ENCODE measurements at places on chromosomes 2 and 18.

- no peak for DNase-seq
Observed at GRCh38 chr2:190216829-190217228, 102.8 kb downstream of the HIBCH start.

GRCh38 chr2:161961061-161961460 is 113.0 kb downstream of the DPP4 start:
- DNase-seq = no peak

GRCh38 chr2:67625178-67625577 is 228.0 kb downstream of the ETAA1 start:
- no peak for DNase-seq

GRCh38 chr2:113080134-113080533 is 12.4 kb downstream of the IL1F10 start:
- DNase-seq = peak; percentile 17

DNA sequence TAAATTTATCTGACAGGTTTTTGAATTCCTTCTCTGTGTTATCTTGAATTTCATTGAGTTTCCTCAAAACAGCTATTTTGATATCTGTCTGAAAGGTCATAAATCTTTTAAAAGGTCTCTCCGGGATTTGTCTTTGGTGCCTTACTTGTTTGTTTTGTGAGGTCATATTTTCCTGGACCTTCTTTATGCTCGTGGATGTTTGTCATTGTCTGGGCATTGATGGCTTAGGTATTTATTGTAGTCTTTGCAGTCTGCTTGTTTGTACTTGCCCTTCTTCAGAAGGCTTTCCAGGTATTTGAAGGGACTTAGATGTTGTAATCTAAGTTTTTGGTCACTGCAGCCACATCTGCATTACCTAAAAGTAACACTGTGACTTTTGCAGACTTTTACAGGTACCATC is 355.2 kb downstream of the PARD3B start:
- no peak for DNase-seq

- no peak for DNase-seq
Observed at GRCh38 chr2:23541503-23542229, 156.7 kb downstream of the KLHL29 start.

DNA sequence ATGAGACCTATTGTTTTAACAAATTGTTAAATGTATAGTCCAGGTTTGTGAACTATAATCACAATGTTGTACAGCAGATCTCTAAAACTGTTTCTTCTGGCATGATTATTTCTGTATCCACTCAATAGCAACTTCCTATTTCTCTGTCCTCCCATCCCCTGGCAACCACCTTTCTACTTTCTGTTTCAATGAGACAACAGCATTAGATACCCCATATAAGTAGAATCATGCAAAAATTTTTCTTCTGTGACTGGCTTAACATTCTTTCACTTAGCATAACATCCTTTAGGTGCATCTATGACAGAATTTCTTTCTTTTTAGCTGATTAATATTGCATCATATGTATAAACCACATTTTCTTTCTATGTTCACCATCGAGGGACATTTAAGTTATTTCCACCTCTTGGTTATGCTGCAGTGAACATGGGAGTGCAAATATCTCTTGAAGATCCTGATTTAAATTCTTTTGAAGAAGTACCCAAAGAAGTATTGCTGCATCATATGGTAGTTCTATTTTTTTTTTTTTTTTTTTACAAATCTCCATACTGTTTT is 713.5 kb downstream of the LRP1B start:
- no peak for DNase-seq

GRCh38 chr2:143499061-143499460 is 369.8 kb downstream of the ARHGAP15 start:
- DNase-seq = no peak

GRCh38 chr18:13179566-13180113 is 38.9 kb upstream of the LDLRAD4 start:
- DNase-seq = no peak

- no peak for DNase-seq
Observed at GRCh38 chr2:145029873-145030272, 510.0 kb upstream of the ZEB2 start.

DNA sequence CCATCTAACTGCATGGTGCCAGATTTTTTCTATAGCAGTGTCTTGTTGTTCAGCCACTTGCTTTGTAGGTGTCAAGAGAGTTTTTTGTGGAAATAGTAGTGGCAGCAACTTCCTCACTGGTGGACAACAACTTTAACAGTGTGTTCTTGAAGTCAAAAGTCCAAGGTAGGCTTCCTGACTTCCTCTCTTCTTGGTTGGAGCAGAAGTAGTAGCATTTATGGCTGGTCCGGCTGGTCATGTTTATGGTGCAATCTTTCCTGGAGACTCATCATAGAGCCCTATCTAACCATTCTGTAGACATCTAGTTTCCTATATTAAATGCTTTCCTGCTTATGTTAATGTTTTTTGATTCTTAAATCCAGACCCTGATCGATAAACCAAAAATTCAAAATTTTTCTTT is 11.7 kb downstream of the GPR75 start:
- DNase-seq = no peak

- no peak for DNase-seq
Observed at GRCh38 chr2:138115666-138116065, 151.4 kb downstream of the HNMT start.

GRCh38 chr2:173419506-173419905 is 64.8 kb downstream of the CDCA7 start:
- DNase-seq = no peak

DNA sequence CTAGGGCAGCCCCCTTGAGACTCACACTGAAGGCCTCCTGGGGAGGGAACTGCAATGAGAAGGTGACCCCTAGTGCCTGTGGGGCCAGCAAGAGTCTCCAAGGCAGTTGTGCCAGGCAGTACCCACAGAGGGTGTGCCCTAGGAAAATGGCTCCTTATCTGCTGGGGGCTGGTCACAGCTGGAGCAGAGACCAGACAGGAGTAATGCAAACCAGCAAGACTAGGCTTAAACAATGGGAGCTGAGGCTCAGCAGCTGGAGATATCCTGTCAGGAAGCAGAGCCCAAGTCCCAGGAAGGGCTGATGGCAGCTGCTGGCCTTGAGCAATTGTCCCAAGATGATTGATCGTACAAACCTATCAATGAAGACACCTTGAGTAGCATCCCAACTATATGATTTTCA is 26.8 kb upstream of the E2F6 start:
- DNase-seq = no peak

GRCh38 chr2:19656011-19656410 is 245.8 kb downstream of the TTC32 start:
- DNase-seq = no peak

- DNase-seq = no peak
Observed at GRCh38 chr2:133838642-133839365, 270.5 kb upstream of the NCKAP5 start.

GRCh38 chr2:127857265-127857808 is 618 bp downstream of the POLR2D start:
- DNase-seq = no peak

- DNase-seq = no peak
Observed at GRCh38 chr2:191580581-191580980, 97.4 kb upstream of the NABP1 start.

DNA sequence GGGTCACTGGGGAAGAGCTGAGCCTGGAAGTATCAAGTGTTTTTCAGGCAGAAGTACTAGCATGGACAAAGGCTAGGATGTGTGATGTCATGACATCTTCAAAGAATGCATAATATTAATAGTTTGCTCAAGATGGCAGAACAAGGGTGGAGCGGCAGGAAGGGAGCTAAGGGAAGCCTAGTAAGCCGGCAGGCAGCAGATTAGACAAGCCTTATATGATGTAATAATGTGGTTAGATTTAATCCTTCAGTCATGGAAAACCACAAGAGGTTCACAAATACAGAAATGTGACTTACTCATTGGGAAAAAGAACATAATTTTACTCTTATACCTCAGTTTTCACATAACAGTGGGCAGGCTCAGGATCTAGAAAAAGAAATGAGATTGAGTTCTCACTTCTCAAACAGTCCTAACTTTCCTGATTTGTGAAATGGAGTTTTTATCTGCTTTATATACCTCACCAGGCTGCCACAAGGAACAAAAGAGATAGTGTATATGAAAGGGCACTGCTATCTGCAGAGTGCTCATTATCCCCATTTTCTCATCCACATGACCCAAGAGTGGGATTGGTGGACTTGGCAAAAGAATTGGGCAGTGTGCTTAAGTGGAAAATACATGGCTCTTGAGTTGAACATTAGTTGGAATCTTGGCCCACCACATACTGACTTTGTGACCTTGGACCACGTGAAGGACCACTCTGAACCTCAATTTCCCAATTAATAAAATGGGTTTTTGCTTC is 89.1 kb upstream of the LHCGR start:
- DNase-seq = no peak

DNA sequence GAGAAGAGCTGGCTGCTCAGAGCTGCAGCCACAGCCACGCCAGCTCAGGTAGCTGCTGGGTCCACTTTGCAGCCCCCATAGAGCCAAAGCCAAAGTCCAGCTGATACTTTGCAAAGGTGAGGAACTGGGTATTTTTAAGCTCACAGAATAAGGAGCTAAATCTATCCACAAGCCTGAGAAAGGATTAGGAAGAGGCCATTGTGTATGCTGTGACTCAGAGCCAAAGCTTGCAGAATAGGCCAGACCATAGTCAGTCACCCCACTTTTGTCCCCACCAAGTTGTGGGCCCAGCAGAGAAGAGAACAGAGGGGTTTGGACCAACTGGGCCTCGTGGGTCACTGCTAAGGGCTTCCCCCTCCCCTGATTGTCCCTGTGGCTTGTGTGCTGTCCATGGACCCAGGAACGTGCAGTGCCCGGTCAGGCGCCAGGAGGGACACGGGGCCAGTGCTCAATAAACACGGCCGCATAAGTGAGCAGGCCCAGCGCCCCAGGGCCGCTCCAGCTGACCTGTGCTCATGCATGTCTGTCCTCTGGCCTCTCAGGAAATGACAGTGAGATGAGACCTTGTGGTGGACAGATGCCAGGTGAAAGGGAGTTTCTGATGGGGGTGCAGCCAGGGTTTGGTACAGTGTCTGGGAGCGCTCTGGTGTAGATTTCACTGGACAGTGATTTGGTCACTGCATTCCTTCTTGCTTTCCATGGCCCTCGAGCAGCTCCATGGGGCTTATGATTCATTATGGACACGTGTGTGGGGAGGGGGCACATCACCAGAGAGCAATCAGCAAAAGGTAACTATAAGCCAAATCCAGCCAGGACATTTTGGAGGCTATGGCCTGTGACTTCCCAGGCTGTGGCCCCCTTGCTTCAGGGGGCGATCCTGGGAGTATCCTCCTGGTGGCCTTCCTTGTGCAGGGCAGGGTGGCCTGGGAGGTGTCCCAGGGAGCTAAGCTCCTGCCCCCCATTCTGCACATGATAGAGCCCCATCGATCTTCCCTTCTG is 31.3 kb downstream of the MAL start:
- no peak for DNase-seq

GRCh38 chr2:138829326-138829919 is 49.2 kb upstream of the NXPH2 start:
- no peak for DNase-seq

- DNase-seq = no peak
Observed at GRCh38 chr2:39541011-39541930, 104.2 kb upstream of the MAP4K3 start.

DNA sequence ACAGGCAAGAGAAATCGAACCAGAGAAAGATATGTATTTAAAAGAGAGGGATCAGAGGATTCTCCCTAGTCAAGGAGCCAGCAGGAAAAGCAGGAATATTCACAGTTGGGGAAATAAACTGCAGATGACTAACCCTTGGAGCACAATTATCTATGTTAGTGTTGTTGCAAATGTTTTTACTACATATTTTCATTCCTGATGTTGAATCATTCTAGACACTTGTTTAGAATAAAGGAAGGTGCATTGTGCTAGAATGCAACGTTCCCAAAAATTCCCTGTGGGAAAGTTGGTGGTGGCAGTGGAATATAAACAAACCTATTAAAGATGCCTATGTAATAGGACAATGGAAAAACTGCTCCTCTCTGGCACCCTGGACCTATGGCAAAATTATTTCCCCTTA is 63.3 kb downstream of the DTNA start:
- DNase-seq = no peak

DNA sequence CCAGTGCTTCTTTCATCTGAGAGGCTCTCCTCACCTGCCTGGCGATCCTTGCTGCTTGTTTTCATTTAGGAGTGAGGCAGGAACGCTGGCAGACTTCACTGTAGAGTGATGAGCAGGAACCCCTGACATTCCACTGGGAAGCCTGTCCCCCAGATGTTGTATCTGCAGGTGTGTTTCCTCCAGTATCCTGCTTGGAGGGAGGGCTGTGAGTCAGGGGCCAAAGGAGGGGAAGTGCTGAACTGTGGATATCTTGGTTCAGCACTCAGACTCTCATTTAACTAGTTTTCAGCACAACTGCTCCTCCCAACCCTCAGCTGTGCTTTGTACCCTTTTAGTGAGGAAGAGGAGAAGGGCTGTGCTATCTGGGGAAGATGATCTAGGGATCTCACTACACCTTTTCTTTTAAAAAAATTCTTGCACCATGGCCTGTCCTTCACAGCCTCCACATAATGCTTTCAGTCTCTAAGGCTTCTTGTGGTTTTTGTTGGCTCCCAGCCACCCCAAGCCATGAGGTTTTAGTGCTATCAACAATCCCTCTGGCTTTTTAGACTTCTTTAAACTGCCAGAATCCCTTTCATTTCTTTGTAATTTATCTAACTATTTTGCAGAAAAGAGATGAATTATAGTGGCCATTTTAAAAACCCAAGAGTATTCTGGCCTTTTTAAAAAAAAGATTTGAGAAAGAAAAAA is 11.2 kb downstream of the ANKAR start:
- no peak for DNase-seq

DNA sequence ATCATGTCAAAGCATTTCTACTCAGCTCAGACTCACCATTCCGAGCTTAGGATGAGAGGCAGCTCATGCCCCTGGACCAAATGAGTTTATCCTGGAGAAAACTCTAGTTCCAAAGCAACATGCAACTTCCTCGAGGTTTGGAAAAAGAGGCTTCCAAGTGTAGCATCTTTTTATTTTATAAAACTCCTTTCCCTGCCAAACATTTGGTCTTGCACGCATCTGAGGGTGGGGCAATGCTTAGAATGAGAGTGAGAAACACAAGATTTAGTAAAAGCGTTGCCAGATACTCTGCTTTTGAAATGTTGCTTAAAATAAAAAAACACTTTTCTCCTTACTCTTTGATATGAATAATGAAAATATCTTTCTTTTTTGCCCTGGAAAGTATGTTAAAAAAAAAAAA is 151.5 kb downstream of the NCKAP5 start:
- DNase-seq = no peak

GRCh38 chr2:16038621-16039020 is 98.3 kb downstream of the MYCN start:
- DNase-seq = no peak

- no peak for DNase-seq
Observed at GRCh38 chr2:48515513-48515985, 14.4 kb upstream of the STON1 start.

DNA sequence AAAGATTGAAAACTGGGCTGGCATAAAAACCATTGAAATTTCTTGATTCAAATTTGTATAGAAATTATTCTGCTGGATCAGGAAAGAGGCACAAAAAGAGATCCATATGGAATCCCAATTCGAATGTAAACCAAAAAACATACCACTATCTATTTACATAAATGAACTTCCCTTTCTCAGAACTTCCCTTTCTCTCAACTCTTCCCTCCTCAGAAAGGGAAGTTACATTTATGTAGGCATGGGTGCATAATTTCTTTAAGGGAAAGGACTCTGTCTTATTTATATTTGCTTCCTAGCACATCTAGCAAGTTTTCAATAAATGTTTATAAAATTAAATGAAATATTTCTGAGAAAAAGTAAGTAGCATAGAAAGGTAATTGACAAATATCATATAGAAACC is 398.1 kb upstream of the ATP5MC3 start:
- DNase-seq = no peak

GRCh38 chr2:56295666-56296065 is 111.9 kb downstream of the CCDC85A start:
- DNase-seq = no peak

All from stimulated activated CD4-positive, alpha-beta T cell treated with anti-CD3 and anti-CD28 coated beads, TNF-alpha, amount 100 ng/mL, for 4 hours (primary cell).